Activated CD4-positive, alpha-beta memory T cell treated with anti-CD3 and anti-CD28 coated beads, Interleukin-2, amount 10 ng/mL, durations not matched to agents 7 days and 5 days (primary cell): ENCODE measurements at places on chromosomes 3 and 15.

DNA sequence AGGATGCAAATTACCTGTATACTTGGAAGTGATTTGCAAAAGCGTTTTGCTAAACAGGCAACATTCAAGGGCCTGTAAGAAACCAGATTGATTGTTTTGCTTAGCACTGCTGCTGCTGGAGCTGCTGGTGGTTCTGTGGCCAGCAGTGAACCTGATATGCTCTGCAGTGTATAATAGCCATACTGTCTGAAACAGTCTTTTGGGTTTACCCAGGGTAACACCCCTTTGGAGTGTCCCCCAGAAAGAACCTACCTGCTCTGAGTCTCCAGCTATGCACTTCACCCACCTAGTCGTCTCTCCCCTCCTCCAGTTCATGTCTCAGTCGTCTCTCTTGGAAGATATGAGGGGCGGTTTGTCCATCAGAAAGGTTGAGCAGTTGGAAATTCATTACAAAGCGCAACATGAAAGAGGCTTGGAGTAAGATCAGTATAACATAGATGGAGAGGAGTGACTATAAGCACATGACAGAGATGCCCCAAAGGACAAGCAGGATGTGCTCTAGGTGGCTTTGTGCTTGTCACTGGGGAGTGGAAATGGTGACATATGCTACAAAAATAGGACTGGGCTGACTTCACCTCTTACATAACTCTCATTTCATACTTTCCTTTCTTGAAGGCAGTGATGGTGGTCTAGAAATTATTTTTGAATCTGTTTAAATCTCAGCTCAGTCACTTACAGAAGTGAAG lies 3.8 kb downstream of the MKRN2 start:
- peaks cover 3% of the 10 kb centered on the region for H3K27me3 ChIP-seq
- peaks cover 9% of the 10 kb centered on the region for H3K36me3 ChIP-seq
- no peak for DNase-seq
- peaks cover 56% of the 10 kb centered on the region for H3K4me1 ChIP-seq

DNA sequence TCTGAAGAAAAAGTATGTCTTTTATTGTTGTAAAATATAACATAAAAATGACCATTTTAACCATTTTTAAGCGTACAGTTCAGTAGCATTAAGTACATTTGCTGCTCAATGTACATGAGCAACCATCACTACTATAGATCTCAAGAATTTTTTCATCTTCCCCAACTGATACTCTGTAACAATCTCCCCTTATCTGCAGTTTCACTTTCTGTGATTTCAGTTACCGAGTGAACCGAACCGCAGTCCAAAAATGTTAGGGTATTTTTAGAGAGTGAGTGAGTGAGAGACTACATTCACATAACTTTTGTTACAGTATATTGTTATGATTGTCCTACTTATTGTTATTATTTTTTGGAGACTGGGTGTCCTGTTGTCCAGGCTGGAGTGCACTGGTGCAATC lies 9.0 kb upstream of the SLC25A26 start:
- no peaks in the 10 kb centered on the region for H3K4me1 ChIP-seq
- no peak overlapping the region for H3K27ac ChIP-seq
- H3K36me3 ChIP-seq, result no peaks in the 10 kb centered on the region
- H3K27me3 ChIP-seq, result peaks cover 2% of the 10 kb centered on the region
- H3K4me3 ChIP-seq, result no peak overlapping the region

- H3K27me3 ChIP-seq, result peaks cover 4% of the 10 kb centered on the region
- H3K36me3 ChIP-seq, result peaks cover 14% of the 10 kb centered on the region
- DNase-seq, result no peak
- peak overlapping the region; percentile 80 for H3K4me3 ChIP-seq
- H3K27ac ChIP-seq, result peak overlapping the region; percentile 91
- peaks cover 27% of the 10 kb centered on the region for H3K4me1 ChIP-seq
Measured at GRCh38 chr3:150407808-150408220, 284 bp upstream of the TSC22D2 start.

DNA sequence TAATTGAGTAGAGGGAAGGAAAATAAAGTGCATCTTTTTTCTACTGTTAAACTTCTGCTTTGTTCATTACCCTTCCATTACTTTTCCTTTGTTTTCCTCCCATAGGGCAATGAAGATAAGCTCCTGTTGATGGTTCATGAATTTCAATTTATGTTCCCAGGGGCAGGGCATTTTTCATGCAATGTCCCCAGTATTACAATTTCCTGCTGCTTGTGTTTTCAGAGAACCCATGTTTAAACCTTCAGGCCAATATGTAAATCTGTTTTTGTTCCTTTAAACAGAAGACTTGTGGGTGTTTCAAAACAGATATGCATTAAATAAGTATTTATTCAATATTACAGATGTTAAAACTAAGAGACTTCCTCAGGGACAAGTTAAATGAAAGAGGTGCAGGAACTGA lies 834.5 kb downstream of the ZPLD1 start:
- no peaks in the 10 kb centered on the region for H3K36me3 ChIP-seq
- no peak overlapping the region for H3K4me3 ChIP-seq
- H3K27me3 ChIP-seq, result no peaks in the 10 kb centered on the region
- no peak for DNase-seq
- H3K4me1 ChIP-seq, result no peaks in the 10 kb centered on the region

DNA sequence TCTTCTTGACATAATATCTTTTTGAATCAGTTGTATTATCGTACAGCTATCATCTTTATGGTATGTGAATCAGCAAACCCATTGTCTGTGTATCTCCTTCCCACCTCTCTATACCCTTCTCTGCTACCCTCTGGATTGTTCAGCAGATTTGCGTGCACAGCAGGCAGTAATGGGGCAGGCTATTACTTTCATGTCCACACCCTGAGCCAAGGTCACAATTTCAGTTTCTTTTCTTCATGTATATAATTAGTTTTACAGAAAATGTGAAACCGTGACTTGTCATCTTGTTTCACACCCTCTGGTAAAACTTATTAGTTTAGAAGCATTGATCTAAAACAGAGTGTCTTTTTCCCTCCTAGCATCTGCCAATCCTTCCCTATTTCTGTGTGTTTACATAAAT lies 770.4 kb upstream of the SEMA6D start:
- H3K4me1 ChIP-seq, result no peaks in the 10 kb centered on the region
- no peak for DNase-seq
- H3K27me3 ChIP-seq, result no peaks in the 10 kb centered on the region
- H3K4me3 ChIP-seq, result no peak overlapping the region

DNA sequence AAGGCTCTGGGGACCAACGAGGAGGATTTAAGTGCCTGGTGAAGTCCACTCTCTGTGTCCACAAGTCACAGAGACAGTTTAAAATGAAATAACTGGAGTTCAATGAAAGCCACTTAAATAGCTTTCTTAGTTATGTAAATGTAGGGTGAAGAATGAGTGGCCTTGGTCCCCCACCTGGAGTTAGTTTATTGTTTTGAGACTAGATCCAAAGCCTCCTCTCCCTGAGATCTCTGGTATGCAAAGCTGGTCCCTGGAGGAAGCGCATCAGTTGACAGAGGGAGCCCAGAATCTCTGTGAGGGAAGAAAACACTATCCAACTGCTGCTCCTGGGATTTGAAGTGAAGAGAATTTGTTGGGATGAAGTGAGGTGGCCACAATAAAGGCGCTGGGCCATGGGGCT lies 40.5 kb downstream of the EXOG start:
- no peaks in the 10 kb centered on the region for H3K36me3 ChIP-seq
- no peaks in the 10 kb centered on the region for H3K4me1 ChIP-seq
- no peak overlapping the region for H3K4me3 ChIP-seq
- no peak overlapping the region for H3K27ac ChIP-seq
- H3K27me3 ChIP-seq, result no peaks in the 10 kb centered on the region
- no peak for DNase-seq

GRCh38 chr15:52331490-52332240 lies 36.1 kb upstream of the MYO5C start:
- H3K27ac ChIP-seq, result peak overlapping the region; percentile 79
- H3K4me3 ChIP-seq, result peak overlapping the region; percentile 19
- DNase-seq, result peak; percentile 78
- H3K27me3 ChIP-seq, result no peaks in the 10 kb centered on the region

DNA sequence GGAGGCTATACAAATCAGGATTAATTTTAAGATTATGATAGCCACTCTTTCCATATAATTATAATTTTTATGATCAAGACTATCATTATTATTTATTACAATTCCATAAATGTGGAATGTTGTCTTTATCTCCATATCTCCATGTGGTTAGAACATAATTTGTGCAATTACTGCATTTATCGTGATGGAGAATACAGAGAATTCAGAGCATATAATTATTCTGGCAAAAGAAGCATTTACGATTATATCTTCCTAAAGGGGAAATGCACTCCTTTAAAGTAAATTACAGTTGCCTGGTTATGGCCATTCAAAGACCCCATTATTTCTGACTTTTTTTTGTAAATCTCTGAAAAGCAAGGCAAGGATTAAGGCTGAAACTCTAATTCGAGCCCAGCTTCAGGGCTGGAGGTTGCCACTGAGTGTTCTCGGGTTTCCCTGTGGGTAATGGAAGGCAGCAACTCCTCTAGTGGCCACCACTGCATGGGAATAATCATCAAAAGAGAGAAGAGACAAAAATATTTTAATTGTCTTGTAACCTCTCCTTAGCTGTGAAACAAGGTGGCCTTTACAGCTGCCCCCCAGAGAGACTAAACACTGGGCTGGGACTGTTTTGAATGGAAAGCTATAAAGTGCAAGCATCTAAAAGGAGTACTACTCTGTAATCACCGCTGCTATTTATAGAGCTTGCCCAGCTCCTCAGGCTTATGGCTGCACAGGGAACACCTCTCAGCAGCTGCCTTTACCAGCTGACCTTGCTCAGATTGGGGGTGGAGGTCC lies 59.8 kb upstream of the PRTG start:
- peaks cover 14% of the 10 kb centered on the region for H3K27me3 ChIP-seq
- H3K27ac ChIP-seq, result no peak overlapping the region
- H3K4me1 ChIP-seq, result no peaks in the 10 kb centered on the region
- no peaks in the 10 kb centered on the region for H3K36me3 ChIP-seq
- no peak overlapping the region for H3K4me3 ChIP-seq

DNA sequence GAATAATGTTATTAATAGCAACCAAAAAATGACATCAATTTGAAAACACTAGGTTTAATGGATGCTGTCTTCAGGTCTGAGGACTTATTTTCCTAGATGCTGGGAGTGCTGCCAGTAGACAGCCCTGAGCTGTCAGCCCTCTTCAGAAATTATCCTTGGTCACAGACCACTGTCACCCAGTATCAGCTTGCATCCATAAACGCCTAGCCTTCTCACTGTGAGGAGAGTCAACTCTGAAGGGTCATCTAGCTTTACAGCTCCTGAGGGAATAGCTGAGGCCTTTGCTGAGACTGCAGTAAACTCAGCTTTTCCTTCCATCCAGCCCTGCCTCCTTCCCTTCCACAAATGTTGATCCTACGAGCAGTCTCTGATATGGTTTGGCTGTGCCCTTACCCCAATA lies 19.4 kb upstream of the MNS1 start:
- H3K4me1 ChIP-seq, result no peaks in the 10 kb centered on the region
- H3K27me3 ChIP-seq, result peaks cover 3% of the 10 kb centered on the region
- no peaks in the 10 kb centered on the region for H3K36me3 ChIP-seq
- DNase-seq, result no peak

DNA sequence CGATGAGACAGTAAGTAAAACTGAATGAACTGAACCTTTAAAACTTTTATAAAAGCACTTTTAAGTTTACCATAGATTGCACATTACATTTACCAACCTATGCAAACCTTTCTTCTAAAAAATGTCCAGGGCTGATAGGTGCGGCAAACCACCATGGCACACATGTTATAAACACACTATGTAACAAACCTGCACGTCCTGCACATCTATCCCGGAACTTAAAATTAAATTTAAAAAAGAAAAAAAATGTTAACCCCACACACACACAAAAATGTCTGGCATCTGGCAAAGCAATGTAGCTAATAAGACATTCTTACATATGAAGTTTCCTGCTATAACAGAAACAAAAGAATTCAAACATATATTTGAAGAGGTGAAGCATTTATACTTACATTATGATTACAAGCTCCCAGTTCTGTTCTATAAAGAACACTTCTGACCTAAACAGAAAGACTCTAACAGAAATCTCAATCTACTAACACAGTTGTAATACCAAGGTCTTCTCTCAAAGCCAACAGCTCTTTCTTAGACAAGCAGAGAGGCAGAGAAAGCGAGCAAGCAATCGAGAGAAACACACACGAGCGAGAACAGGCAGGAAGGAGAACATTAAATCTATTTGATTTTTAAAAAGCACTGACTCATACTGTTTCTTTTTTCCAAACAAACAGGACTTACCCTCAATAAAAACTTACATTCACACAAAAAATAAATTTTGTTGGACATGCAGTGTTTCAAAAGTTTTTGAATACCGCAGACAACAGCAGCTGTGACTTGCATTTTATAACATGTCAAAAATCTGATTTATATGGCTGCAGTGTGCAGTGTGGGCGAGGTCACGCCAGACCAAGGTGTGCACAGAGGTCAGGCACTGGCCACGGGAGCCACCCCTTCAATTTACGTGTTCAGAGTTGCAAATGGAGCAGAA lies at the start of gene NRG4:
NRG4 (minus strand) TSS at position 798 of the 925 bp plus-strand sequence. CDS start 1,194 bp downstream, outside the sequence.
- H3K27ac ChIP-seq, result no peak within 1 kb of the TSS
- no peak for DNase-seq
- H3K4me1 ChIP-seq, result peaks cover 2% of the 10 kb centered on the region
- no peaks in the 10 kb centered on the region for H3K36me3 ChIP-seq

- DNase-seq, result no peak
- H3K4me1 ChIP-seq, result peaks cover 59% of the 10 kb centered on the region
- peaks cover 40% of the 10 kb centered on the region for H3K36me3 ChIP-seq
- no peak overlapping the region for H3K4me3 ChIP-seq
- peak overlapping the region; percentile 26 for H3K27ac ChIP-seq
- H3K27me3 ChIP-seq, result no peaks in the 10 kb centered on the region
Measured at GRCh38 chr3:20051123-20051806, 11.0 kb downstream of the KAT2B start.

DNA sequence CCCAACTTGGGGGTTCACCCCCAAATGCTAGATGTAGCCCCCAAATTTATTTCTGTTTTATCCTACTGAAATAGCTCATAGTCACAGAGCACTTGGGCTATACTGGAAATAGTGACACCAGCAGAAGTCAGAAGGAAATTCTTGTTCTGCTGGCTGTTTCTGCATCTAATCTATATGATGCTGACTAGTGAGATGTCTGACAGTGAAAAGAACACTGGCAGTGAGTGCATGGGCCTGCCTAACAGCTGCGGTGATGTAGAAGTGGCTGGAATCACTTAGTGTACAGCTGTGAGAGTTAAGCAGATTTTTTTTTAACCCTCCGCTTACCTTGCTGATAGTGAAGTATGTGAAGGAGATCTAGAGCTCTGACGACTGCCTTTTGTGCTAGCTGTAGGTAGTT lies 14.0 kb downstream of the TTC14 start:
- no peak overlapping the region for H3K4me3 ChIP-seq
- no peak for DNase-seq
- H3K4me1 ChIP-seq, result no peaks in the 10 kb centered on the region
- H3K27me3 ChIP-seq, result no peaks in the 10 kb centered on the region
- peaks cover 52% of the 10 kb centered on the region for H3K36me3 ChIP-seq
- no peak overlapping the region for H3K27ac ChIP-seq

- DNase-seq, result no peak
- H3K4me1 ChIP-seq, result no peaks in the 10 kb centered on the region
- H3K36me3 ChIP-seq, result no peaks in the 10 kb centered on the region
Measured at GRCh38 chr3:27559835-27560234, 75.7 kb upstream of the SLC4A7 start.
